Right hindlimb (tissue), 1 donor: ENCODE measurements at places on chromosomes 2 and 18.

DNA sequence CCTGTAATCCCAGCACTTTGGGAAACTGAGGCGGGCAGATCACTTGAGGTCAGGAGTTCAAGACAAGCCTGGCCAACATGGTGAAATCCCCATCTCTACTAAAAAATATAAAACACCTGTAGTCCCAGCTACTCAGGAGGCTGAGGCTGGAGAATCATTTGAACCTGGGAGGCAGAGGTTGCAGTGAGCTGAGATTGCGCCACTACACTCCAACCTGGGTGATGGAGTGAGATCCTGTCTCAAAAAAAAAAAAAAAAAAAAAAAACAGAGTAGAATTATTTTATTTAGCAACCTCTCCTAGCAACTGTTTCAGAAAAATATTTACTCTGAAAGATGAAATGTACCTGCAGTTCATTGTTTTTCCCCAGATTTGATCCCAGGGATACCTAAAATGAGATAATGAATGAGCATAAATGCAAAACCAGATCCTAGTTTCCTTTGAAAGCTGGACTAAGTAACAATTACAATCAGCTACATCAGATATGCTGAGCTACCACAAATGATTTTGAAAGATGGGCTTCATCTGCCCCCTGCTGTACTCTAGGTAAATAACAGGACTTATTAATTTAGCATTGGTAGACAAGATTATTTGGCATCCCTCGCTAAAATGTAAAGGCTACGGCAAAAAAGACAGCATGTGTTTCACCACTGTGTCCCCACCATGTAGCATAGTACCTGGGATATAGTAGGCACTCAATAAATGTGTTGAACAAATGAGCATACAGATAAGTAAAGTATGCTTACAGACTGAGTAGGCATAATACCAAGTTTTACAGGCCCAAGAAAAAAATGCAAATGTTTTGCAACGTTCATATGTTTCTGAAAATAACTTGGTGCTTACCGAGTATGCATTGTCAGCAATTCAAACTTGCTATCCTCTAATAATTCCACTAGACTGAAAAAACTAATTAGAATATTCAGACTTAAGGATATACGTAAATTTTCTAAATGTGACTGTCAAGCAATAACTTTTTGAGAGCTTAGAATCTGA lies 102.5 kb downstream of the ATL2 start:
- no peak for DNase-seq

DNA sequence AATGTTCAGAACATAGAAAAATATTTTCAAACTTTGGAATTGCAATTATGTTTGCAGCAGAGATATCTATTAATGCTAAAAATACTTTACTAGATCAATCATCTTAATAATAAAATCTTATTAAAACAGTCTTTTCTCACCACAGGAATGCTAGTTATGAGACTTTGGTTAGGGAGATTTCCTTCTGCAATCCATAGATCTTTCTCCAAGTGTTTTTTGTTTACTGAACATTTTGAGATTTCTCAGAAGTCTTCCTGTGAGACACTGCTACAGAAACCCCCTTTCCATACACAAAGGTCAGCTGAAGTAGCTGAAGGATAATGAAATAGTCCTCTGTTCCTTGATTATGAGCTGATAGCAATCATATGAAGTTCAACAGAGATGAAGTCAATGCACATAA lies 59.4 kb upstream of the RAPH1 start:
- DNase-seq = no peak

DNA sequence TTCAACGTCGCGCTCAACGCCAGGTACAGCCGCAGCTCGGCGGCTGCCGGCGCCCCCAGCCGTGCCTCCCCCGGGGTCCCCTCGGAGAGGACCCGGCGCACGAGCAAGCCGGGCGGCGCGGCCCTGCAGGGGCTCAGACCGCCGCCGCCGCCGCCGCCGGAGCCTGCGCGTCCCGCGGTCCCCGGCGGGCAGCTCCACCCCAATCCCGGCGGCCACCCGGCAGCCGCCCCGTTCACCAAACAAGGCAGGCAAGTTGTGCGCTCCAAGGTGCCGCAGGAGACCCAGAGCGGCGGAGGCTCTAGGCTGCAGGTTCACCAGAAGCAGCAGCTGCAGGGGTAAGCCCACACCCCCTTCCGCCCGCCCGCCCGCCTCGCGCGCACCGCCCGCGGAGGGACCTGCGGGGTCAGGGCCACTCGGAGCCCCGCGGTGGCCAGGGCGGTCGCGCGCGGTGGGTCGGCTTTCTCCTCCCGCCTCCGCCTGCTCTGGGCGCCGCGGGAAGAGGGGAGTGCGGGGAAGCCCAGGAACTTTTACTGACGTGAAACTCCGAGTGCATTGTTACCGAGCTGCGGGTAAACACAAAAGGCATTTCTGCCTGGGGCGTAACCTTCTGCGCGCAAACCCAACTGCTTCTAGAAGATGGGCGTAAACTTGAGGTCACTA lies 861 bp downstream of the LTBP1 start:
- DNase-seq = peak; percentile 68

- no peak for DNase-seq
These were observed 37.0 kb upstream of the GRHL1 start for GRCh38 chr2:9914384-9915065.

- DNase-seq = no peak
These were observed 133.6 kb downstream of the DDX1 start for GRCh38 chr2:15725101-15725781.

DNA sequence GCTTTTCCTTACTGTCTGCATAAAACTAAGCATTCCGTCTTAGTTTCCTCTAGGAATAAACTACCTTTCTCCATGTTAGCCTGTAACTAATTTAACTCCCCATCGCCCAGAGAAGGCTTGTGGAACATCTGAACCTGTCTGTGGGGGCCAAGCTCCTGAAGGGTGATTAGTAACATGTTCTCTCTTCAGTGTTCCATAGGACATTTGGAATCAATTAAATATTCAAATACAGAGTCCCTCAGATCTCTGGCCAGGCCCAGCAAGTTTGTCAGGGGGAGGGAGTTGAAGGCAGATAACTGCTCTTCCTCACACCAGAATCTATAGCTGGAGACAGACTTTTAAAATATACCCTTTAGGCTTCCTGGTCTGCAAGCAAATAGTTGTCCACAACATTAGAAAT lies 8.8 kb downstream of the RDH14 start:
- DNase-seq = no peak

DNA sequence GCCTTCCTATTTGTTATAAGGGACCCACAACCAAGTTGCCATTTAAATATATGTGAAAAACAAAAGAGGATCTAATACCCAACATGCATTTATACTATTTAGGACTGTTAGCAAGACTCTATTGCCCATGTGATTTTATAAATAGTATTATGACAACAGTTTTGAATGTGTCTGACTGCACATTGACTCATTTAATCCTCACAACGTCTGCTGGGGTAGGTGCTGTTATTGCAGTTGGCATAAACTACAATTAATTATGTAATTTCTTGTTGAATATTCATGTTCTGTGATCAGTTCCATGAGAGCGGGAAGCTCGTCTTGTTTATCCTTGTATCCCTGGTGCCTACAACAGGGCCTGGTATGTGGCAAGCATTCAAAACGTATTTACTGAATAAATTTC lies 53.7 kb downstream of the SH2D6 start:
- DNase-seq = no peak

DNA sequence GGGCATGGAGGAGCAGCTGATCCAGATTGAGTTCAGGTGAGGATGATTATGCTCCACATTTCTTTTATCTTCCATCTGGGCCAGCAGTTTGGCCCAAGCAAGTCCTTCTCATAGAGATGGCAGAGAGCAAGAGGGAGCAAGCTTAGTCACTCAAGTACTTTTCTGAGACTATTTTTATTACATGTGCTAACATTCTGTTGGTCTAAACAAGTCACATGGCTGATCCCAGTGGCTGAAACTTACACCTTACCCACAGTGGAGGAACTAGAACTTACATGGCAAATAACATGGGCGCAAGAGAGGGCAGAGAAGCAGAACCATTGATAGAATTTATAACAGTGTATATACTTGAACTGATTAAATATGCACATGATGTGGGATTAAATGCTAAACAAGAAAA lies 105.7 kb downstream of the KYNU start:
- no peak for DNase-seq

- no peak for DNase-seq
These were observed 43.5 kb upstream of the TMEM131 start for GRCh38 chr2:98039085-98039756.

DNA sequence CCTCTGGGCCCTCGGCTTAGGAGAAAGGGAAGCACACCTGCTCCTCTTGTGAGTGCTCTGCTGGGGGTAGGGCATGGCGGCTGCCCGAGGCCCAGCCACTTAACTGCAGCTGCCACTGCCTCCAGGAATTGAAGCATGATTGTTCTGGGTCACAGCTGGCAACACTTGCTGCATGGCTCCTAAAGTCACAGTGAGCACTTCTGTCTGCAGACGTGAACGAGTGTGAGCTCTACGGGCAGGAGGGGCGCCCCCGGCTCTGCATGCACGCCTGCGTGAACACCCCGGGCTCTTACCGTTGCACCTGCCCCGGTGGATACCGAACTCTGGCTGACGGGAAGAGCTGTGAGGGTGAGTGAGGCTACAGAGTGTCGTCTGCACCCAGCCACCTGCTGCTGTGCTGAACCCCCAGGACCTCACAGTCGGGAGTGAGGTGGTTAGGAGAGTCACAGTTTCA lies 44.4 kb downstream of the FBLN7 start:
- DNase-seq = peak; percentile 43

- DNase-seq = no peak
These were observed 13.8 kb upstream of the PCBP1 start for GRCh38 chr2:70073493-70073892.

DNA sequence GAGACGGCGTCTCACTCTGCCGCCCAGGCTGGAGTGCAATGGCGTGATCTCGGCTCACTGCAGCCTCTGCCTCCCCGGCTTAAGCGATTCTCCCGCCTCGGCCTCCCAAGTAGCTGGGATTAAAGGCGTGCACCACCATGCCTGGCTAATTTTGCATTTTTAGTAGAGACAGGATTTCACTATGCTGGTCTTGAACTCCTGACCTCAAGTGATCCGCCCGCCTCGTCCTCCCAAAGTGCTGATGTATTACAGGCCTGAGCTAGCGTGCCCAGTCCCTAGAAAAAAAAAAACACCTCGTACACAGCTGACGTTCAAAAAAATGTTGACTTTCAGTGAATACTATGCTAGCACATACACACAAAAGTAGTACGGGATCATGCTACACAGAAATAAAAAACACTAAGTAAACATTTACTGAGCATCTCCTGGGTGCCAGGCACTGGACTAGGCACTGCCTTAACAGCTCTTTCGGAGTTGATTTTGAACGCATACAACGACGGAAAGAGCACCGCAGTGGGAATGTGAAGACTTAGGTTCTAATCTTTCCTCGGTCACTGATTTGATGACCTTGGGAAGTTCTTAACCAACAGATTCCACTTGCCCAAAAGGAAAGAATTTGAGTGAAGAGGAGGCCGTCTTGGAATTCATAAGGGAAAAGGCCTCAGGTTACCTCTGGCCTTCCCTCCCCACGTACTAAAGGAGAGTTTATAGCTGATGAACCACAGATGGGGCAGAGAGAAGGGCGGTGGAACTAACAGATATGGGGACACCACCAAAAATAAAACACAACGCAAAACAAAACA lies 1.1 kb downstream of the DNAJC27 start:
- no peak for DNase-seq

DNA sequence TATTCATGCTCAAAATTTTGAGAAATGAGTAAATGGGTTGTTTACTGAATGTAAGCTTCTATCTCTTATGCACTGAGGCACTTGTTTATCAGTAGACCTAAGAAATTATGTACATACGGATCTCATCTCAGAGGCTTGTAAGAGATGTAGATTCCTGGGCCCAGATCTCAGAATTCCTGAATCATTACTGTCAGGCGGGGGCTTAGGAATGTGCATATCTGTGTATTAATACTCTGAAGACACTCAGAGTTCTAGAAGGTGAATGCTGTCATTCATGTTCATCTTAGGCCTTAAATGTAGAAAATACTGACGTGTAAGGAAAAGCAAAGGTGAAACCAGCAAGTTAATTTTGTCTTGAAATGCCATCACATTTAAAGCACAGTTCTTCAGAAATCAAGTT lies 169.6 kb downstream of the FMNL2 start:
- no peak for DNase-seq

DNA sequence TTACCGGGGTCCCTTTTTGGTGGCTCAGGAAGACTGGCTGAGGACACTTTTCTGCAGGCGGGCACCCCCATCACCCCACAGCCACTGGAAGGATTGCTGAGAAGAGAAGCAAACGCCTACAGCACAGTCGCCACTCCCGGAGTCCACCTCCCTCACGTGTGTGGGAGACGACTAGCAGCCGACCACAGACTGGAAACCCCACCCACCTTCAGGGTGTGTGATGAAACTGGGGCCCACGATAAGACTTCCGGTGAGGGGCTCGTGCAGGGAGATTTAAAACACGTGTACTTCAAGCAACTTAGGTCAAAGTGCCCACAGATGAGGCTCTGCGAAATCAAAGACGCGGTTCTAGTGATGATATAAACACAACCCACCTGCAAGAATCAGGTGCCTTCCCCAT lies 26.3 kb downstream of the MBP start:
- no peak for DNase-seq

DNA sequence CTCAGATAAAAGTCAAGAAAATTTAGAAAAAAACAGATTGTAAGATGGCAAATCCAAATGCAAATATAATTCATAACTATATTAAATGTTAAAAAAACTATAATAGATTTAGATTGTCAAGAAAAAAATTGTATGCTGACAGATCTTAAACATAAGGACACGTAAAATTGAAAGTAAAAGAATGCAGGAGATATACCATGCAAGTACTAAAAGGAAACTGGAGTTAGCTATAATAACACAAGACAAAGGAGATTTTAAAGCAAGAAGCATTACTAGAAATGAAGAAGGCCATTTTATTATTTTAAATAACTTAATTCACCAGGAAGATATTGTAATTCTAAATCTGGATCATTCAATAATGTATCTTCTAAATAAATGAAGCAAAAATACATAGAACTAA lies 48.3 kb downstream of the TTC21B start:
- DNase-seq = no peak

- DNase-seq = no peak
These were observed 109.5 kb downstream of the GRB14 start for GRCh38 chr2:164511738-164512137.

GRCh38 chr2:168920504-168921157 lies 19.5 kb downstream of the G6PC2 start:
- no peak for DNase-seq

DNA sequence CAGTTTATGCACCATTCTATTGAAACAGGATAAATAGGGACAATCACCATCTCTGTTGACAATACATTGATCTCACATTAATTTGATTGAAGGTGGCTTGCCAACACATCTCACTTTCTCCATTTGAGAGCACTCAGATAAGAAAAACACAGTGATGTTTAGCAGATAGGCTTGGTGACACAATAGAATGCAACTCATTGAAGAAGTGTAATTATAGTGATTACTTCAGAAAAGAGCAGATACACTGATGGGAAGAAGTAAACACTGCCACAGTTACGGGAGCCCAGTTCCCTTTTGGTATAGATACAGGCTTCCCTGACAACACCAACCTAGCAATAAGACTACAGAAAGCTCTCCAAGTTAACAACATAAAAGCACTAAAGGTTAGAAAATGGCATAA lies 89.1 kb downstream of the FIGN start:
- DNase-seq = no peak
